HCT116 (cell line): ENCODE measurements at places on chromosomes 3 and 15. TPM values are rescaled to one million over a fixed set of nuclear protein-coding genes. Genes with fewer than 3 reads are reported as not detected.

GRCh38 chr15:82647045-82647834 lies at the start of gene CPEB1:
TSS of gene CPEB1 (minus strand) at chr15:82647363. CDS start at chr15:82628459, 18,904 bp downstream.
- no peak for DNase-seq

- no peak for DNase-seq
Measured at GRCh38 chr3:103056542-103056941, 621.7 kb downstream of the ZPLD1 start.

- no peak for DNase-seq
Measured at GRCh38 chr15:99427668-99428361, 138.0 kb upstream of the MEF2A start.

DNA sequence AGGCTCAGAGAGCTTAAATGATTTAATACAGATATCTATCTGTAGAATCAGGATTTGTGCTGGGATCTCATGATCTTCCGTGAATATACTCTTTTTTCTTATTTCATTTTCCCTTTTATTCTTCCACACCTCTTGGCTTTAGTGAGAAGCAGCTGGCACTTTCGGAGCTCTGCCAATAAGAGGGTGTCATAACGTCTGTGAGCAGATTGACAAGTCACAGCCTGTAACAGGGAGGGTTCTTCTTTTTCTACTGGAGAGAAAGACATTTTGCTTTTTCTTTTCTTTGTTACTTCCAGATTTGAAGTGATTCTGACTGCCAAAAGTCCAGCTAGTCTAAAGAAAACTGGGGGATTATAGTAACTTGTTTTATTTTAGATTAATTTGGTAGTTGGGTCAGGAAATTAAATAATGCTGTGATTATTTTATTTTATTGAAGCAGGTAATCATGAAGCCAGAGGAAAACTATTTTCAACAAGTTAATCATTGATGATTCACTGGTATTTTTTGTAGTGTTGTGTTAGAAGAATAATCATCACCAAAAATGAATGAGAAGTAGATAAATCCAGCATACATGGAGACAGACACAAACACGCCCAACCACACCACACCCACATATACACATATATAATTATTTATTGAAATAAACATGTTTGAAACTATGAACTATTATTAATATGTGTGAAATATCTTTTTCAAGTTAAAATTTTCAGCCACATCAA lies 69.8 kb downstream of the TNFAIP8L3 start:
- DNase-seq, result no peak

DNA sequence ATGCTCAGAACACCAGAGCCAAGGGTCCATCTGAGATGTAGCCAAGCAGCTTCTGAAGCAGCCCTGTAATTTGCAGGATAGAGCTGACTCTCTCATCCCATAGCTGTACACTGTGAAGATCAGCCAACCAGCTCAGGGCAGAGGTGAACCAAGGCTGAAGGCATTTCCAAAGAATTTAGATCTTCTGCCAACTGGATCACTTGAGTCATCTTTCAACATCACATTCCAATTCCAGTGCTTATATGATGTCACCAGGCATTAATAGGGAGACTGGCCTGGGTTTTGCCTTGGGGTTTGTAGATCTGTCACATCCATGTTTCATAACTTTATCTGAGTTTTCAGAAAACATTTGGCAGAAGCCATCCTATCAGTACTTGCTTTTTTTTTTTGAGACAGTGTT lies 98.2 kb downstream of the NR2F2 start:
- no peak for DNase-seq

GRCh38 chr3:15932348-15933300 lies 134.8 kb upstream of the ANKRD28 start:
- no peak for DNase-seq

- no peak for DNase-seq
Measured at GRCh38 chr3:50674349-50675178, at the start of gene DOCK3. TSS of gene DOCK3 (plus strand) at chr3:50674927. CDS start at chr3:50675264, 337 bp downstream.

DNA sequence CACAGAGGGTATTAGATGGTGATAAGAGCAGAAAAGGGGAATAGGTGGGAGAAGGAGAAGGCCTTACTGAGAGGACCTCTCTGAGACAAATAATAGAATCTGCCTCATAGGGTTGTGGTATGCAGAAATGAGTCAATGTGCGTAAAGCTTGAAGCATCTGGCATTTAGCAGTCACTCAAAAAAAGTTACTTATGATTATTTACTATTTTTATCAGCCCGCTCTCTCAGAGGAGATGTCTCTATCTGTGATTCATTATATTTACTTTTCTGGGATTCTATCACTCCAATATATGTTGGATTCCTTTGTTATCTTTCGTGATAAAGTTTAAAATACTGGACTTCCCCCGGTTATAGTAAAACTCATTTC lies 4.6 kb upstream of the TM4SF1 start:
- DNase-seq, result no peak

- DNase-seq, result peak; percentile 64
Measured at GRCh38 chr3:112560721-112561483, 860 bp downstream of the ATG3 start.

DNA sequence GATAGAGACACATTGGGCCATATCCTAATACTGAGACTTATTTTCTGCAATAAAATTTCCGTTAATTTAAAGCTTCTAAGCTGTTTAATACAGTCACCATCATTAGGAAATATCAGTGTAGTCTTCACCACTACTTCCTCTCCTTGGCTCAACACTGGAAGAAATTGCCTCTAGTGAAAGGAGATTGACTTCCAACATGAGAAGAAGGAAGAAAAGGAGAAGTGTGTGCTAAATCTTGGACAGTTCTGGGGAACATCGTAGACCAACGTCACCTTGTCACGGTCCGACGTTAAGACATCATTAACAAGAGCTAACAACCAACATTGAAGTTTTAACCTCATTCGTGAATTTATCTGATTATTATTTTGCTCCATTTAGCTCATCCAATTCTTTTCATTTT lies 987.0 kb upstream of the CFAP20DC start:
- no peak for DNase-seq

DNA sequence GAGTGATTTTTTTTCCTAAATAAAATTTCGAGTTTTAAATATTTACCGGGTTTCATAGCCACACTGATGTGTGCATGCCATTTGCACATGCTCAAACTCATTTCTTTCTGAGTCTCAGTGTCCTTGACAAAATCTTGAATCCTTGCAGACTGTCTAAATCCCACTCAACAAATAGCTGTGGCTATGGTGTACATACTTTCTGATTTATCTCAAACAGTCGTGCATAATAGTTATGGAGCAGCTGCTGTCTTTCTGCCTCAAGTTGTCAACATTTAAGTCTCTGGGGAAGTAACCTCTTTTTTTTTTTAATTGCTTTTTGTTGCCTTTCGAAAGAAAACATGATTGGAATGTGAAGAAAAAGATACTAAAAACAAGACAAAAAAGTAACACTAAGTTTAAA lies 52.8 kb upstream of the UTS2B start:
- no peak for DNase-seq

- DNase-seq, result no peak
Measured at GRCh38 chr15:96230526-96231181, 99.8 kb upstream of the NR2F2 start.

- no peak for DNase-seq
Measured at GRCh38 chr15:53295574-53295973, 463.9 kb downstream of the WDR72 start.

DNA sequence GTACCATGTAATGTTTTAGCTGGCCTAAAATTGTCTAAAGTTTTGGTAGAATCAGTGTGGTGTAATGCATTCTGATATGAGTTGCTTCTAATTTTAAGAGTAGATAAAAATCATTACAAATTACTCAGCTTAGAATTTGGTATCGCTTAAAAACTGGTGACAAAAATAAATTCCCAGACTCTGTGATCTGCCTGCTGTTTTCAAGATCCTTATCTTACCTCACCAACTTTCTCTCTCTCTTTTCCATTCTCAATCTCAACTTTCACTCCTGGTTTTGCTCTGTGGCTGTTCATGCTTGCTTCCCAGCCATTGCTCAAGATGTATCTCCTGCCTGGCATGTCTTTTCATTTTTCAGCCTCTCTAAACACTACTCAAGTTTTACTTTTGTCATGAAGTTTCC lies 45.7 kb downstream of the TCF12 start:
- DNase-seq, result no peak

- DNase-seq, result no peak
Measured at GRCh38 chr15:74387621-74388362, 20.3 kb upstream of the CYP11A1 start.

DNA sequence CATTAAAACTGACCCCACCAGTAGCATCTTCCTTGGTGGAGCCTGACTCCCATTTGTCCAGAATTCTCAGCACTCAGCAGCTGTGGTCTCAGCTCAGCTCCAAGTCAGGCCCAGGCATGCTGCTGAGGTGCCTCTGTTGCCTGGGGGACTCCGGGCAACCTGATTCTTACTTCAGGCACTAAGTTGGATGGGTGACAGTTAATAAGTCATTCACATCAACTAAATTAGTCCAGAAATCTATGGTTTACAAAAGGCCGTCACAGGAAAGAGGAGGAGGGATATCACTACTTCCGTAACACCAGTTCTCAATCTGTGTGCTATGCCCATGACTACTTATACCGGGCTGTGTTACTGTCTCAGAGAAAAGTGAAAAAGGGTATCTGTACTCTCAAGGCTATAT lies 310.2 kb downstream of the SATB1 start:
- no peak for DNase-seq

- no peak for DNase-seq
Measured at GRCh38 chr15:39154227-39154638, 426.6 kb upstream of the THBS1 start.

DNA sequence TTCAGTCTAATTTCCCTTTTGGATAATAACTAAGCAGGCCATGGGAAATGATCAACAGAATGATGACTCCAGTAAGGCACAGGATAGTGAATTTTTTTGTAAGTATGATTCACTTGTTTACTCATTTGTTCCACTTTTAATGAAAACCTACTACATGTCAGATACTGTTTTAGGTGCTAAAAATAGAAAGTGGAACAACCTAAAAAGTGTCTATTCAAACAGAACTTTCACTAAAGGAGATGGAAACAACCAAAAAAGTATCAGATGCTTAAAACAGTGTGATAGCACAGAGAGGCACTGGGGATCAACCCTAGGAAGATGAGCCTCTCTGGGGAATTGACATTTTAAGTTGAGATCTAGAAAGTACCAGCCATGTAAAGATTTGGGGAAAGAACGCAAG lies 11.1 kb downstream of the RYK start:
- no peak for DNase-seq

The LMAN1L gene
- 0.17 TPM for total RNA-seq

The CTXN2 gene
- total RNA-seq, result not detected

The ARL14 gene
- 0.42 TPM for total RNA-seq

The UBAP1L gene
- 4.0 TPM for total RNA-seq

The CKMT1B gene
- 24.4 TPM for total RNA-seq
